A673 (cell line): ENCODE measurements at places on chromosomes 16 and 17.

DNA sequence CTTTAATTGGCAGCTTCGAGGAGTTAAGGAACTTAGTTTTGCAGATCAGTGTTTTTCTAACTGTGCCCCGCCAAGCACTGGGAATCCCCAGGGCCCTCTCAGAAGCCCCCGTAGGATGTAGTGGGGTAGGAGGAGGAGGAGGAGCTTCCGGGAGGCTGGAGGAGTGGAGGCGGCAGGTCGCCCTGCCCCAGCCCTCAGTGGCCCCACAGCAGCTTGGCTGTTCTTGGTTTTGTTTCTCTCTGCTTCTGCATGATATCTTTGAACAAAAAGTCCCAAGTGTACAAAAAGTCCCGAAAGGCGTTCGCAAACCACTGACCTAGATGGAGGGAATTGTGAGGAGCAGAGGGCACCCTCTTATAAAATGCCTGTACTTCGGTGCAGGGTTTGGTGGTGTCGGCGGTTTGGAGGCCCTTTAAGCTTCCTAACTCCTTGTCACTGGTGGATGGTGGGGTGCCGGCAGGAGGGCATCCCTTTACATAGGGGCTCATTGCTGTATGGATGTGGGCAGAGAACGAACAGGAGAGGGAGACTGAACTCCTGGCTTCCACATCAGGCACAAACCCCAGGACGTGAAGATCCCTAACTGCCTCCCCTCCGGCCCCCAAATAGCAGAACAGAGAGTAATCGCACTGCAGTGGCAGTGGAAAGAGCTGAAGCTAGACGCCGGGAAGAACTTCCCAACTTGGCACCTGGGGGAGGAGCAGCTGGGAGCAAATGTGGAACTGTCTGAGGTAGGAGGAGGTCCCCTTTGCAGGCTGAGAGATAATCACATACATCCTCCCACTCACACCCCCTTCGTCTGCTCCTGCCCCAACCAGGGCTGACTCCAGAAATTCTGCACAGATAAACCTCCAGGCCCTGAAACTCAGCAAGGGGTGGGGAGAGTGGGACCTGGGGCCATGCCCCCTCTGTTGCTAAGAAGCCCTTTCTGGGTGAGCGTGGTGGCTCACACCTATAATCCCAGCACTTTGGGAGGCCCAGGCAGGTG is 20.1 kb downstream of the EPOP start:
- DNase-seq: no peak

DNA sequence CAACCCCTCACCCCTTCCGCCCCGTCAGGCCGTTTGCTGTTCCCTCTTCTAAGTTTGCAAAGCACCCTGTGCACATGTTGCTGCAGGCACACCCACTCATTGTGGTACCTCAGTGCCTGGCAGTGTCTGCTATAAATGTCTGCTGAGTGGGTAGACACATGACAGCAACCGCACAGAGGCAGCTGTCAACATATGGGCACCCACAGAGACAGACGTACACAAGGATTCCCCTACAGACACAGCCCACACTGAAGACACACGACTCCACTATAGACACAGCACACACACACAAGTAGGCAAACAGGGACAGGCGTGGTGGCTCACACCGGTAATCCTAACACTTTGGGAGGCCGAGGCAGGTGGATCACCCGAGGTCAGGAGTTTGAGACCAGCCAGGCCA is 17.8 kb upstream of the CRK start:
- no peak for DNase-seq

DNA sequence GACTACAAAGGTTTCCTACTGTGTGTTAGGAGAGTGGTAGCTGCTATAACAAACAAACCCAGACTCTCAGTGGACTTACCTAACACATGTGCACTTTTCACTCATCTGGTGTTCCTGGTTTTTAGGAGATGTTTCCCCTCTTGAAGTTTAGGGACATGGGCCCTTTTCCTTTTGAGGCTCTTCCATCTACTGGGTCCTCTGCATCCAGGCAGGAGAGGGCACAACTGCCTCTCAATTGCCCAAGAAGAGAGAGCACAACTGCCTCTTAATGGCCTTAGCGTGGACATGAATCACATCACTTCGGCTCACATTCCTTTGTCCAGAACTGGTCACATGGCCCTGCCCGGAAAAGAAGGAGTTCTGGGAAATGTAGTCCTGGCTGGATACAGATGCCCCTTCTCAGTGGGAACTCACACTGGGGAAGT is 9.8 kb upstream of the TNRC6C start:
- no peak for DNase-seq

- DNase-seq: peak; percentile 77
Observed at GRCh38 chr17:80866050-80866793, 125.4 kb upstream of the CHMP6 start.

DNA sequence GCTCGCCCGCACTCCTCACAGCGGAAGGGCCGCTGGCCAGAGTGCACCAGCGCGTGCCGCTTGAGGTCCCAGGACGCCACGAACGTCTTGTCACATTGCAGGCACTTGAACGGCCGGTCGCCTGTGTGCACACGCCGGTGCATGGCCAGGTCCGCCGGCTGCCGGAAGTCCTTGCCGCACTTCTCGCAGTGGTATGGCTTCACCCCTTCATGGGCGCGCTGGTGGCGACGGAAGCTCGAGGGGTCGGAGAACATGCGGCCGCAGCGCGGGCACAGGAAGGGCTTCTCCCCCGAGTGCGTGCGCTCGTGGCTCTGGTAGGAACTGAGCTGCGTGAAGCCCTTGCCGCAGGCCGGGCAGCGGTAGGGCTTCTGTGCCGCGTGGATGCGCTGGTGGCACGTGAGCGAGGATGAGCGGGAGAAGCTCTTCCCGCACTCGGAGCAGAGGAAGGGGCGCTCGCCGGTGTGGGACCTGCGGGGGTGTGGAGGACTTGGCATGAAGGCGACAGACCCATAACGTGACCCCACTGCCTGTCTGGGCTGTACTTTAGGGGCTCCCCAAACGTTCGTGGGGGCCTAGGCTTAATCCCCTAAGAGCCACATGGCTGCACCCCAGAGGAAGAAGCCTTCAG is 12.1 kb downstream of the ZNF668 start:
- DNase-seq: no peak
